ENCODE measurements at places on chromosomes 1 and 21. TPM values are rescaled to one million over a fixed set of nuclear protein-coding genes. Genes with fewer than 3 reads are reported as not detected.

Gene HEYL
- polyA plus RNA-seq: 11.3 TPM

Gene PDPN
- polyA plus RNA-seq: 38.8 TPM

Gene SELL
- 25.4 TPM for polyA plus RNA-seq

Gene KRTAP12-2
- polyA plus RNA-seq: not detected

Gene LRIF1
- polyA plus RNA-seq: 3.5 TPM

Gene NPHS2
- not detected for polyA plus RNA-seq

Gene CD5L
- polyA plus RNA-seq: 0.06 TPM

Gene WDR64
- not detected for polyA plus RNA-seq

Gene SGIP1
- 0.24 TPM for polyA plus RNA-seq

Gene C1QB
- polyA plus RNA-seq: 253 TPM

Gene IVL
- 0.06 TPM for polyA plus RNA-seq

Gene FBLIM1
- 13.8 TPM for polyA plus RNA-seq

Gene SLC5A3
- 3.3 TPM for polyA plus RNA-seq

Gene CFHR5
- not detected for polyA plus RNA-seq

Gene GLIS1
- polyA plus RNA-seq: 0.56 TPM

Gene CBS
- polyA plus RNA-seq: 43.0 TPM

Gene SLC44A5
- 0.25 TPM for polyA plus RNA-seq

Gene TRIM33
- polyA plus RNA-seq: 7.0 TPM

Gene LAMB3
- 5.3 TPM for polyA plus RNA-seq

Gene HNRNPCL1
- not detected for polyA plus RNA-seq

Gene ATP1A2
- polyA plus RNA-seq: 110 TPM

Gene PARP1
- 31.3 TPM for polyA plus RNA-seq

Gene FNDC10
- polyA plus RNA-seq: 0.52 TPM

Gene GABPA
- polyA plus RNA-seq: 17.2 TPM

Gene CENPL
- 2.2 TPM for polyA plus RNA-seq

Gene CCDC185
- not detected for polyA plus RNA-seq

Gene TNFRSF9
- 0.22 TPM for polyA plus RNA-seq

Gene S100A1
- polyA plus RNA-seq: 6.7 TPM

Gene TRMT1L
- 8.8 TPM for polyA plus RNA-seq

Gene IL20
- polyA plus RNA-seq: not detected

Gene KCNJ9
- polyA plus RNA-seq: not detected

Gene CACNA1E
- polyA plus RNA-seq: not detected

Gene LAD1
- polyA plus RNA-seq: 23.0 TPM

Gene NCF2
- polyA plus RNA-seq: 22.5 TPM

Gene CELA3A
- 36,211 TPM for polyA plus RNA-seq

Gene EDARADD
- polyA plus RNA-seq: not detected

Gene PDZK1
- 0.07 TPM for polyA plus RNA-seq

Gene OR2T33
- not detected for polyA plus RNA-seq

Gene TRPM2
- polyA plus RNA-seq: 4.2 TPM

Gene SPRR1A
- 9.5 TPM for polyA plus RNA-seq

Gene UTS2
- polyA plus RNA-seq: 0.08 TPM

Gene PRAMEF4
- polyA plus RNA-seq: not detected

Gene MTFR1L
- 28.7 TPM for polyA plus RNA-seq

Gene GSTM3
- 38.6 TPM for polyA plus RNA-seq

Gene CCNL2
- polyA plus RNA-seq: 103 TPM

Gene SLC9C2
- polyA plus RNA-seq: not detected

Gene CYP4A11
- polyA plus RNA-seq: not detected

Gene FAM151A
- 0.22 TPM for polyA plus RNA-seq

Gene PLD5
- 0.14 TPM for polyA plus RNA-seq

Gene POGZ
- polyA plus RNA-seq: 17.6 TPM

Gene CLCA1
- 0.06 TPM for polyA plus RNA-seq

Gene CTSK
- 28.1 TPM for polyA plus RNA-seq

Gene SLC30A10
- not detected for polyA plus RNA-seq

Gene UBE2U
- not detected for polyA plus RNA-seq

Measured in adipose tissue (tissue), 3 donors.